Suppressor macrophage treated with lipopolysaccharide for 4 hours (primary cell): ENCODE measurements at places on chromosomes 3 and 15.

- DNase-seq = peak; percentile 58
These were observed 242.3 kb downstream of the FHIT start for GRCh38 chr3:61008998-61009380.

- peak; percentile 79 for DNase-seq
These were observed 2.6 kb downstream of the LTF start for GRCh38 chr3:46462111-46462510.

GRCh38 chr3:195838714-195839113 is 27.0 kb upstream of the MUC4 start:
- no peak for DNase-seq

DNA sequence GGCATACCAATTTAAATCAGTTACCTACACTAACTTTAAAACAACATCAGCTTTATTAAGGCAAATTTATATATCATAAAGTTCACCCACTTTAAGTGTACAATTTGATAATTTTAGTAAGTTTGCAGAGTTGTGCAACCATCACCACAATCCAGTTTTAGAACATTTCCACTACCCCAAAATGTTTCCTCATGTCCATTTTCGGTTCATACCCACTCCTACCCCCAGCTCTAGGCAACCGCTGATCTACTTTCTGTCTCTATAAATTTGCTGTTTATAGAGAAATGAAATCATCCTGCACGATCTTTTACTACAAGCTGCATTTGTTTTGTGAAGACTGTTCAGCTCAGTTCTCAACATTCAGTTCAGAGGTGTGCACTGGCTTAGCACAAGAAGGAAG is 31.5 kb upstream of the FAM81A start:
- DNase-seq = peak; percentile 83

GRCh38 chr15:101067660-101068522 is 148.7 kb downstream of the LRRK1 start:
- no peak for DNase-seq

DNA sequence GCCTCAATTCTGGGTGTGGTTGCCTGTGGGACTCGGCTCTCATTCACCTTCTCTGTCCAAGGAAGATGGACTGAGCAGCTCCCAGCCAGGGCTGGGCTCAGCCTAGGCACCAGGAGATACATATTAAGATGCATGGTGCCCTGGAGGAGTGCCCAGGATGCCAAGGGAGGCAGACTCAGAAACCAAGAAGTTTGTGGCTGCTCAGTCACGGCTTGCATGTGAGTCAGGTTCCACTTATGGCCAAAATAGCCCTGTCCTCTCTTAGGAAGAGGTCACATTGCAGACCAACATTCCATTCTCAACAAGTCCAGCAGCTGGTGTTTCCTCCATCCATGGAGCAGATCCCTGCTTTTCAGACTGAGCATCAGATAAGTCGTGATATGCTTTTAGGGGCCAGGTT is 21.8 kb downstream of the CDCP1 start:
- DNase-seq = peak; percentile 61

- DNase-seq = no peak
These were observed 88.2 kb downstream of the FAM43A start for GRCh38 chr3:194773771-194774455.

DNA sequence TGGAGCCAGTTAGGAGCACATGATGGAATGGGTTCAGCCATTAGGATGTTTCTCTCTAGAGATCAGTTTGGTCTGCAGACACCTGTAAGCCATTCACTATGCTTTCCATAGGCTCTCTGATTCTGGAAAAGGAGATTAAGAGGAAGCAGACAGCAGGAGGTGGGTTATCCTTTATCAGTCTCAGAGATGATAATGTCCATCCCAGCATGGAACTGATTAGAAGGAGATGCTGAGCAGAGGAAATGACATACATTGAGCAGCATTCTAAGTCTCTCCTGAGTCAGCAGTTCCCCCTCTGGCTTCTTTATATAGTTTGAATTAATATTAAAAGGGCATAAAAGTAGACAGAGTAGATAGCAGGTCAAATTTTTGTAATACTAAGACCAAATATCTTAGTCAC is 591.1 kb downstream of the GBE1 start:
- no peak for DNase-seq

DNA sequence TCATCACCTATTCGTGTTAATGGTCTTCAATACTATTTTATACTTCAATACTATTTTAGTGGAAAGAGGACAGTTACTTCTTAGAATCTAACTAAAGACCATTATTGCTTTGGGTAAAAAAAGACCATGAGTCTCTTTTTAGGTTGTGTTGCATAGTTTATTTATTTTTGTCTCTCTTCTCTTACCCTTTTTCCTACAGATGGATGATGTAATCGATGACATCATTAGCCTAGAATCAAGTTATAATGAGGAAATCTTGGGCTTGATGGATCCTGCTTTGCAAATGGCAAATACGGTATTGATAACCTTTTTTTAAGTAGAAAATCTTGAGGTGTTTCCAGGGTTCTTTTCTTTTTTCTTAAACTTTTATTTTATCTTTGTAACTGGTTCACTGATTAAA is 58.5 kb upstream of the SAMMSON start:
- peak; percentile 20 for DNase-seq

GRCh38 chr3:17233398-17233800 is 348.6 kb downstream of the PLCL2 start:
- peak; percentile 53 for DNase-seq
